ENCODE measurements at places on chromosomes 7 and 10.

DNA sequence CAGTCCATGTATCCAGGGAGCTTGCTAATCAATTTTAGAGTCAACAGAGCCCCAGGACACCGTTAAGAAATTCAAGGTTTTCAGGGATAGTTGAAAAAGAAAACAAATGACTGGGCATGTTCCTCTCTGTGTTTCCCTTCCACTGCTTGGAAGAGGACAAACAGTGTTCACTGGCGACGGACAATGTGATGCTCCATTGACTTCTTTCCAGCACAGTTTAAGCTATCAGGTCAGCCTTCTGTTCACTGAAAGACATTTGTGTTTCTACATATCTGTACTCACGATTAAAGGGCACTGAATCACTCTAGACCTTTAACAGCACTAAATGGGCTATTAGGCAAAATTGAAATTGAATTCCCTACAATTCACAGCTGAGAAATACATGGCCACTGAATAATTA lies 123.6 kb downstream of the RNLS start:
- DNase-seq: no peak

- no peak for DNase-seq
Measured at GRCh38 chr10:67385566-67385965, 310.4 kb downstream of the CTNNA3 start.

- no peak for DNase-seq
Measured at GRCh38 chr10:131681656-131682055, 219.2 kb upstream of the PPP2R2D start.

DNA sequence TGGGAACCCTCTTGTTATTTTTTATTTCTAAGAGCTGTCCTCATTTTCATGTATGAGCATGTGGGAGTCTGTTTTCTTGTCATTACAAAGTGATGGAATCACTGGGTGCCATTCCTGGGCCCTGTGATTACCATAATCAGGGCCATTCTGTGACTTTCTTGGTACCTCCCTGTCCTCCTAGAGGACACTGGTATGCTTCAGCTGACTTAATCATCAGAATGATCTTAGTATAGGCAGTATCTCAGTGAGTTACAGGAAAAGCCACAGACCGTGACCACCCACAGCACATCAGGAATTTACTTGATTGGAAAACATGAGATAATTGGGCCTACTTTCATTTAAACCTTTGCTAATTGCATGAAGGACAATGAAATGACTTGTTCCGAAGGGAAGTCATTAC lies 7.2 kb downstream of the NOM1 start:
- DNase-seq: no peak

DNA sequence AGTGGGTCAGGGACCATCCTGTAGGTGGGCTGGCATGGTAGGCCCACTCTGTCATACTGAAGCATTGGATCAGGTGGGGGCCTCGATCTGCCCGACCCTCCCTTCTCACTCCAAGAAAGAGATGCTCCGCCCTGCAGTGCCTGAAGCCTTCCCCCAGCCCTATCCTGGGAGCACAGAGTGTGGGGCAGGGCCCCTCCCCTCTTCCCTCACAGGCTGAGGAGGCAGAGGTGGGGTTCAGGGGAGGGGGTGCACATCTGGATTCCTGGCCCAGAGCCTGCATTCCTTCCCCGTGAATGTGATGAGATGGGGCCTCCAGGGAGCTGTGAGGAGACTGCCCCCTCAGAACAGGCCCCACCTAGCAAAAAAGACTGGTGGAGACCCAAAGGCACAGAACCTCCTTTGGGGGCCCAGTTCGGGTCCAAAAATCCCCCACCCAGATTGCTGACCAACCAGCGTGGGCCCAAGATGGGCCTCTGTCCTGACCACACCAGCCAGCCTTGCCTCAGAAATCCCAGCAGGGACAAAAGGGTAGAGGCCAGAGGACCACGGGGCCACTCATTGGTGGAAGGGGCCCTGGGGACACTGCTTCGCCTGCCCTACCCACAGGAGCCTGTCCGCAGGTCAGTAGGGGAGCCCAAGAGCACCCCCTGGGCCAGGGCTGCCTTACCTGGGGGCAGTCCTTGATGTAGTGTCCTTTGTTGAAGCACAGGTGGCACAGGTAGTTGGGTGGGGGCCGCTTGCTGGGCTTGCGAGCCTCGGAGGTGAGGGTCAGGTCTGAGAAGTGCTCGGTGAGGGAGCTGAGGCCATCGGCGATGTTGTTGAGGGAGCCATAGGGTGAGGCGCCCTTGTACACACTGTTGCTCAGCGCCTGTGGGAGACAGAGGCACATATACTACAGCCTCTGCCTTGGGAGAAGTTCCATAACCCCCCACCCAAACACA lies 13.3 kb downstream of the ZCCHC24 start:
- DNase-seq: no peak

- DNase-seq: no peak
Measured at GRCh38 chr7:17319164-17320101, 21.0 kb downstream of the AHR start.

DNA sequence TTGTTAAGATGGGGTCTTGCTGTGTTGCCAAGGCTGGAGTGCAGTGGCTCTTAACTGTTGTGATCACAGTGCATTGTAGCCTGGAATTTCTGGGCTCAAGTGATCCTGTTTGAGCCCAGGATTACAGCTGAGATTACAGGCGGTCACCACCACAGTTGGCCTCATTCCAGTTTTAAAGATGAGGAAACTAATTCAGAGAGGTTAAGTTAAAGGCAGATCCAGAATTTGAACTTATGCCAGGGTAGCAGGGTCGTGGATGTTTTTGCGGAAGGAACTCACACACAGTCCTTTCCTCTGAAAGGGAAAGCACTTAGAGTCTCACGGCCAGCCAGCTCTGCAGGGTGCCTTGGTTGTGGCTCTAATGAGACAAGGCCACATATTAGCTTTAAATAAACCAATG lies 84.7 kb downstream of the MMRN2 start:
- DNase-seq: no peak

DNA sequence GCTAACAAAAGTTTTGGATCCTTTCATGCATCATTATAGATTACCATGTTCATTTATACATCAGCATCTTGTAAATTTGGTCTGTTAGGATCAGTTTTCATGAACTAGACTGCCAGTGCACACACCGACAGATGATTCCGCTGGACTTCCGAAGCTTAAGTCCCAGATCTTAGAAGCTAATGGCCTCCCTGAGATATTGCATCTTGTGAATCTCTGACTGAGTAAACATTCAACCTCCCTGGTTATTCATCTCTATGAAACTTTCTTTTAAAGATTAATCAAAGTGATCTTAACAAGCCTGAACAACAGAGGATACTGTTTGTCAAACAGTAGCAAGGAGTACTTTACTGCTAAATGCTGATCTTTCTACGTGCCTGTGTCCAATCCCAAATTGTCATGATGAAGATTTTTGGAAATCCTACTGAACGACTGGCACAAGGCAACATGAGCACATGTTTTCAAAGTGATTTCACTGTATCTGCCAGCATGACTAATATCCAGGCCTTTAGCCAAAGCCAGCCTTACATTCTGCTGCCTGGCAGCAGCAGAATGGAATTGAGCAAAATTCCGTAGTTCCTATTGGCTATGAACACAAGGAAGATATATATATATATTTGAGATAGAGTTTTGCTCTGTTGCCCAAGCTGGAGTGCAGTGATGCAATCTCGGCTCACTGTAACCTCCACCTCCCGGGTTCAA lies 91.3 kb upstream of the ANK3 start:
- DNase-seq: peak; percentile 84

GRCh38 chr10:25390733-25391132 lies 215.9 kb downstream of the GPR158 start:
- DNase-seq: no peak

- no peak for DNase-seq
Measured at GRCh38 chr10:55852900-55853299, 508.2 kb downstream of the ZWINT start.

DNA sequence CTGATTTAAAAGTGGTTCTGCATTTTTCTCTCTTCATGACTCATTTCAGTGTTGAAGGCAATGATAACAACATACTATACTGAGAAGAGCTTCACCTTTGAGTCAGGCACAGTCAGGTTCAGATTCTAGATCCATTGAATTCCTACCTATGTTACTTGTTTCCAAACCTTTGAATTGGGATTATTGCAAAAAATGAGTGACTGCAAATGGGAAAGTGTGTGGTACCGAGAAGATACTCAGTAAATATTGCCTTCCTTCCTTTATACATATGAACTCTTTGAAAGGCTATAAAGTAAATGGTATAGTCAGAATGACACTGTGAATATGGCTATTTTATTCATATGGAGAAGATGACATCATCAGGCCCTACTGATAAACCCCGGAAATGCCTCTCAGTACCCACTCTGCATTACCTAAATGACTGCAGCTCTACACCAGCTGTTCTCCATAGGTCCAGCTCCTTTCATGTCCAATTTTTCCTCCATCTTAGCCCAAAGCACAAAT lies 66.7 kb upstream of the FGL2 start:
- no peak for DNase-seq

DNA sequence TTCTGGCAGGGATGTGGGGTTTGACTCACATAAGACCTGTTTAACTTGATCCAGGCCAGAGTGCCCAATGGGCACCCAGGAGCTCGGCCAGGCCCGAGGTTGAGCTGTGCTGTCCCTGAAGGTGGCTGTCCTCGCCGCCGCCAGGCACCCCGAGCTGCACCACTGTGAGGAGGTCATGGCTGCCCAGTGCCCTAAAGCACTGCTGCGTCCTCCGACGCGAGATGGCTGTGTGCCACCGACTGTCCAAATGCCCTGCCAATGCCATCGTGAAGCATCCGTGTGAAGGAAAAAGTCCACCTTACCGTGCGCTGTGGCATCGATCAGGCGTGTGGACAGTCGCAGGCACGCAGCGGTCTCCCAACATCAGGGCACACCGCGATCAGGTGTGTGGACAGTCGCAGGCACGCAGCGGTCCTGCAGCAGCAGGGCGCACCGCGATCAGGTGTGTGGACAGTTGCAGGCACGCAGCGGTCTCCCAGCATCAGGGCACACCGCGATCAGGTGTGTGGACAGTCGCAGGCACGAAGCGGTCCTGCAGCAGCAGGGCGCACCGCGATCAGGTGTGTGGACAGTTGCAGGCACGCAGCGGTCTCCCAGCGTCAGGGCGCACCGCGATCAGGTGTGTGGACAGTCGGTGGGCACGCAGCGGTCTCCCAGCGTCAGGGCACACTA lies 120.3 kb downstream of the VIPR2 start:
- DNase-seq: no peak

GRCh38 chr7:26691406-26691805 lies 173.0 kb downstream of the SKAP2 start:
- no peak for DNase-seq

DNA sequence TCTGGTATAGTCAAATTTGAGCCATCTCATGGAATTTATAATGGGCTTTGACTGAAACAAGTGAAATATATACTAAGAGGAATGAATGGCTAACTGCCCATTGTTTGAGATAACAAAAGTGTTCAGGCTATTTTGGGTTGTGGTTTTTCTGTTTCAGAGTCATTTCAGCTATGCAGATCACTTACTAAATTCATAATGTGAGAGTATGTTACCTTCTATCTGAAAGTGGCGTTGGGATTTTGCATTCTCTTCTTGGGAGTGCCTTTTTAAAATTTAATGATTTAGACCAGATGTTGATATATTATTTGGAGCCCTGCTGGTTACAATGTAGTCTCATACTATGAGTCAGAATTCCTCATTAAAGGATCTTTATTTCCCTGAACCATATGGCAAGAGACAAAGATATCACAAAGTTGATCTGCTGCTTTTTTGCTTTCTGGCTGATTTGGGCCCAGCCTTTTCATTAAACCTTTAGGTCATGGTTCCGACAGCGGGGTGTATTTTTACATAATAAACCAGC lies 10.4 kb downstream of the VCL start:
- DNase-seq: peak; percentile 80

DNA sequence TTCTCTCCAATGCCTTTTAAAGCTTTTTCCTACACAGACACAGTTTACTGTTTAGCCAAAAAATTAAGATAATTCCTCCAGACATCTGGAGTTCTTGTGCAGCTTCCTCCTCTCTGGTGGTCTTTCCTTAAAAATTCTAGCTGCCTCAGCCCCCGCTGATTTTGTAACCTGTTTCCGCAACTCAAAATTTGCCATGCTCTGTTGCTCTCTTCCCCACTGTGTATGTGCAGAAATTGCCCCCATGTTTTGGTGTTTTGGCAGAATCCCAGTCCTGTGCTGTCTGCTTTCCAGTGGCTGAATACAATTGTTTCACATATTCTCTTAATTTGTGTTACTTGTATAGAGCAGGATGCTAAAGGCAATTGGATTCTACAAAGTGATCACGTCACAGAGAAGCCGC lies 151.7 kb upstream of the PRSS1 start:
- no peak for DNase-seq

- no peak for DNase-seq
Measured at GRCh38 chr7:34242391-34242790, 337.1 kb downstream of the BMPER start.

DNA sequence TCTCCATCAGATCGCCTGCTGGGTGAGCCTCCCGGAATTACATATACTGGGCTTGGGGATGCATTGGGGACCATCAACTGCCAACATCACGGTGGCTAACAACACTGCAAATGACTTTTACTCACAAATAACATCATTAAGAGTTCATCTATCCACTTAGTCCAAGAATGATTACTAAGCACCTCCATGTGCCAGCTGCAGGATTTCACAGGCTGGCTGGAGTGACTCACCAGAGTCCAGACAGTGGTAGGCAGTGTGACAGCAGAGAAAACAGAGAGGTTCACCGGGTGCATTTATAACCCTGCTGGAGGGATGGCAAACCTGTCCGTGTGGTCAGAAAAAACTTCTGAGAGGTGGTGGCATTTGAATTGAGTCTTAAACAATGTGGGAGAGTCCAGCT lies 3.2 kb upstream of the IGFBP3 start:
- no peak for DNase-seq

DNA sequence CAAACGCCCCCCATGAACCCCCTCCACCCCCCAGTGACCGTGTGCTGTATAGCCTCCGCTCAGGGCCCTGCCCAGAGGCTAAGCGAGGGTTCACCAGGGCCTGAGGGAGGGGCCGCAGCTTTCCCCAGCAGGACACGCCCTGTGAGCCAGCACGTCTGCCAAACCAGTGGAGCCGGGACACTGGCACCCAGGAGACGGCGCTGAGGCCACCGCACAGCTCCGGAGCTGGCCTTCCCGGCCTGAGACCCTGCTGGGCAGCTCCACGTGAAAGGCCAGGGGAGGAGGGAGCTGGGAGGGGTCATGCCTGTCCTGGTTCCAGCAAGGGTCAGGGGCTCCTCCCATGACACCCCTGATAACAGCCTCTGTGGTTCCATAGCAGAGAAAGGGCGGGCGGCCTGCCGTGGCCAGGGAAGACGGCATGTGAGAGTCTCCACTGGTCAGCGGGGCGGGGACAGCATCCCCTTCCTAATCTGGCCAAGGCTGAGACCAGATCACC lies 278.3 kb downstream of the ELFN1 start:
- no peak for DNase-seq

GRCh38 chr7:389911-390601 lies 100.1 kb downstream of the FOXL3 start:
- DNase-seq: no peak

- peak; percentile 51 for DNase-seq
Measured at GRCh38 chr7:149005427-149006344, 22.6 kb downstream of the PDIA4 start.
